T1000 (cell line): ENCODE measurements at places on chromosomes 3 and 15.

DNA sequence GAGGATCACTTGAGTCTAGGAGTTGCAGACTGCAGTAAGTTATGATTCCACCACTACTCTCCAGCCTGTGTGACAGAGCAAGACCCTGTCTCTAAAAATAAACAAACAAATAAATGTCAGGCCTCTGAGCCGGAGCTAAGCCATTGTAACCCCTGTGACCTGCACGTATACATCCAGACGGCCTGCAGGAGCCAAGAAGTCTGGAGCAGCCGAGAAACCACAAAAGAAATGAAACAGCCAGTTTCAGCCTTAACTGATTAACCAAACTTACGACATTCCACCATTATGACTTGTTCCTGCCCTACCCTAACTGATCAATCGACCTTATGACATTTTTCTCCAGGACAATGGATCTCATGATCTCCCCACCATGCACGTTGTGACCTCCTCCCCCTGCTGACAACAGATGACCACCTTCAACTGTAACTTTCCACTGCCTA lies 32.5 kb upstream of the ZKSCAN7 start:
- DNase-seq, result no peak

DNA sequence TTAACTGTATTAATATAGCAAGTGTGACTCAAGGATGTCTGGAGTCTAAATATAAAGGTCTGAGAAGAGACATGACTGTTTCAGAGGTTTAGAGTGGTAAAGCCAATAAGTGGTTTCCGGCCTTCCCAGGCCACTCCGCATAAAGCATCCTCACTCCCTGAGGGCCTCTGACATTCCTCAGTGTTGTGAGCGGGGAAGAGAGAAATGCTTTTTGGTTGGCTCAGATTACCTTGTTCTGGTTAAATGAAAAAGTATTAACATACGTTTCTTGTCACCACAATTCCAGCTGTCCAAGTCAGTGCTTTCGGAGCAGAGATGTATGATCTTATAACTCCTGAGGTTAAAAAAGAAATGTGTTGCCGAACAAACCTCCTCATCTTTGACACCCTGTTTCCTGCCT lies 103.8 kb downstream of the RBMS3 start:
- DNase-seq, result no peak

GRCh38 chr15:96276438-96277210 lies 53.9 kb upstream of the NR2F2 start:
- no peak for DNase-seq

GRCh38 chr3:46303240-46303639 lies 50.7 kb upstream of the CCR2 start:
- DNase-seq, result no peak
